ENCODE measurements at places on chromosomes 4 and X. TPM values are rescaled to one million over a fixed set of nuclear protein-coding genes. Genes with fewer than 3 reads are reported as not detected.

C1QTNF7 gene
- not detected for total RNA-seq

GRCh38 chrX:39551762-39552161 is 546.0 kb downstream of the BCOR start:
- DNase-seq, result no peak

- no peak for DNase-seq
Observed at GRCh38 chrX:17820100-17820499, 41.0 kb downstream of the RAI2 start.

DNA sequence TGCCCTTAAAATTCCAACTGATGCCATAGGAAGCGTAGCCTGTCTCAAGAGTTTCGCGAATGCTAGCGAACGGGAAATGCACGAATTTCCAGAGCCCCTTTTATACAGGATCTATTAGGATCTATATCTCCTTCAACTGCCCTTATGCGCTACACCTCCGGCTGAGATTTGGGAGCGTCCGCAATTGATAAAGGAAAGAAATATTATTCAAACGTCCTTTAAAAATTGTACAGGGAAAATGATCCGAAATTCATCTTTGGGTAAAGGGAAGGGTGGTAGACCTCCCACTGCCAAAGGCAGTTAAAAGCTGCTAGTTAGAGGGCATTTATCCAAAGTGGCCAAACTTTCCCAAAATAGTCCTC is 609 bp downstream of the NR3C2 start:
- DNase-seq, result no peak

NKX3-2 gene
- total RNA-seq, result not detected

EDA gene
- 0.53 TPM for total RNA-seq

GRCh38 chr4:57163530-57164459 is 53.6 kb upstream of the IGFBP7 start:
- peak; percentile 80 for DNase-seq

GRCh38 chr4:170853422-170854021 is 763.8 kb upstream of the AADAT start:
- peak; percentile 32 for DNase-seq

SPACA5 gene
- total RNA-seq, result not detected

GRCh38 chr4:184439856-184440594 is 34.3 kb downstream of the IRF2 start:
- no peak for DNase-seq

CLCN5 gene
- total RNA-seq, result 4.0 TPM

DNA sequence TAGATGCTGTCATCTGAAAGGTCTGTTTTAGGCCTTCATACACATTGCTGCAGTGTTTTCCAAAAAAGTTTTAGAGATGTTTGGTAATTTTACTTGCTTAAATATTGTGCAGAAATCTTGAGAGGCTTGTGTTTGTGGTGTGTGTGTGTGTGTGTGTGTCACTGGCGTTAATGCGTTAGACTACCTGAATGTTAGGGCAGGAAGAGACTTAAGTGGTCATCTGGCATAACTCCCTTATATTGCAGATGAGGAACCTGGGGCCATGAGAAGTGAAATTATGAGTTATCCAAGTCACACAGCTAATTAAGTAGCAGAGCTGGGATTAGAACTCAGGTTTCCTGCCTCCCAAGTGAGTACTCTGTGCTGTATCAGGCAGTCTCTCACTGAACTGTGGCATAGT is 1.4 kb downstream of the LSM6 start:
- DNase-seq, result no peak

- peak; percentile 80 for DNase-seq
Observed at GRCh38 chr4:69760455-69760854, at the start of gene SULT1B1. TSS of gene SULT1B1 (minus strand) at chr4:69760620. CDS start at chr4:69755217, 5,403 bp downstream.

CXorf49 gene
- total RNA-seq, result not detected

LIN54 gene
- total RNA-seq, result 42.1 TPM

GRCh38 chr4:179417357-179417756 is 1975.1 kb upstream of the AGA start:
- DNase-seq, result no peak

DNA sequence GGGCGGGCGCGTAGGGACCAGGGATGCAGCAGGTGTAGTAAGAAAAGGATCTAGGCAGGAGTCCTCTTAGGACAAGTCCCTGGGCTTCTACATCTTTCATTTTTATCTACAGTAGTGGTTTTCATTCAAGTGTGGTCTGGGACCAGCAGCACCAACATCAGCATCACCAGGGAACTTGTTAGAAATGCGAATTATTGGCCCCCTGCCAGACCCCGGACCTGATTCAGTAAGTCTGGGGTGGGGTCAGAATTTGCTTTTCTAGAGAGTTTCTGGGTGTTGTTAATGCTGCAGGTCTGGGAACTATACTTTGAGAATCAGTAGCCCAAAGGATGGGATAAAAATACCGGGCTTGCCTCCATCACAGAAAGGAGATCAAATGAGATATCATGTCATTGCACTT is 1.3 kb upstream of the PCYT1B start:
- DNase-seq, result no peak

DNA sequence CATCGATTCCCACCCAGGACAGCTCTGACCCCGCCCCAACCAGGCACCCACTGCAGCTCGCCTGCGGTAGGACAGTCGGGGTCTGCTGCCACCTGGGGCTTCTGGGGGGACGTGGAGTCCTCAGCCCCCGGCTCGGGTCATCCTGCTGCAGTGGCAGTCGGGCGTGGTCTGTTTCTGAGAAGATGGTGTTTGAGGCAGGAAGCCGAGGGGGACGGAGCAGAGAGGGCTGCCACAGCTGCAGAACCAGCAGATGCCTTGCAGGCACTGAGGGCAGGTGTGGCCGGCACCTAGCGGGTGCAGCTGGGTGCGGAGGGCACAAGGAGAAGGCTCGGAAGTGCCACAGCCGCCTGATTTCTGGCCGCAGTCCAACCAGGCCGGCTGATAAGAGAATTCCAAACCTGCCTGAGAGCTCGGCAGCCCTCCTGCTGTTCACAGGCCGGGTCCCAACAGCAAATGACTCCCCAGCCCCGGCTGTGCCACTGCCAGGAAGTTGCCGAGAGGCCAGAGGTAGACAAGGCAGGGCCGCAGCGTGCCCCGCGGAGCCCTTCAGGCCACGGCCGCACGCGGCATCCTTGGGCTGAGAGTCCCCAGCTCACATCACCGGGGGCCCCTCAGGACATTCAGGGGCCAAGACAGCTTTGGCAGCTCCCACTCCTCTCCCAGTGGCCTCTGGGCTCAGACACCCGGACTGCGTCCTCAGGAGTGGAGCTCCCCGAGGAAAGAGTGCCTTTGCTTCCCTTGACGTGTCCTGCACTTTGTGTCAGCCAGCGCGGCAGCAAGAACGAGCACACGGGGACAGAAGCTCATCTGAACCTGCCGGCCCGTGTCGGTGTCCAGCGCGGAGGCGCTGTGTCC is 9.4 kb upstream of the CPLX1 start:
- DNase-seq, result no peak

- DNase-seq, result no peak
Observed at GRCh38 chr4:11439836-11440235, 11.1 kb upstream of the HS3ST1 start.

GRCh38 chr4:1660948-1661677 is 23.0 kb downstream of the FAM53A start:
- DNase-seq, result no peak

- DNase-seq, result no peak
Observed at GRCh38 chr4:7726665-7727413, 212.8 kb downstream of the AFAP1 start.

GRCh38 chr4:10526429-10527222 is 69.4 kb upstream of the ZNF518B start:
- DNase-seq, result no peak

GRCh38 chr4:86452924-86453531 is 93.2 kb upstream of the MAPK10 start:
- no peak for DNase-seq

SH3RF1 gene
- 0.08 TPM for total RNA-seq

GRCh38 chr4:149518471-149518870 is 297.2 kb downstream of the IQCM start:
- DNase-seq, result no peak

DNA sequence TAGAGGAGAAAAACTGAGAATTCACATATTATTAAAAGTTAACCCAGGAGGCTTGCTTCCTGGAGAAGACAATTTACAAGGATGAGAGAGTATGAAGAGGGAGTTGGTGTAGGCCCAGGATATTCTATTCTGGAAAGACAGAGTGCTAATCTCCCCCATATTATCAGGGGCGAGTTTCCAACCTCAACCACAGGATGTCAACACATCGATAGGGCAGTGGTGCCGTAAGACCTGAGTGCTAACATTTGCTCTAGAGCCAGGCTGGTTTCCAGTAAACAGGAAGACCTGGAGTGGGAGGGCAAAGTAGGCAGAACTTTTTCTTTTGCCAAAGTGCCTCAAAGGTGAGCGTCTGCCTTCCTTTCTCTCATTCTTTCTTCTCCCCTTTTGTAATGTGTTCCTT is 2.8 kb upstream of the AWAT1 start:
- no peak for DNase-seq

GRCh38 chr4:67746797-67747495 is 7.2 kb downstream of the GNRHR start:
- no peak for DNase-seq

- no peak for DNase-seq
Observed at GRCh38 chr4:181761156-181761555, 482.0 kb upstream of the TENM3 start.

EBP gene
- total RNA-seq, result 344 TPM

DNA sequence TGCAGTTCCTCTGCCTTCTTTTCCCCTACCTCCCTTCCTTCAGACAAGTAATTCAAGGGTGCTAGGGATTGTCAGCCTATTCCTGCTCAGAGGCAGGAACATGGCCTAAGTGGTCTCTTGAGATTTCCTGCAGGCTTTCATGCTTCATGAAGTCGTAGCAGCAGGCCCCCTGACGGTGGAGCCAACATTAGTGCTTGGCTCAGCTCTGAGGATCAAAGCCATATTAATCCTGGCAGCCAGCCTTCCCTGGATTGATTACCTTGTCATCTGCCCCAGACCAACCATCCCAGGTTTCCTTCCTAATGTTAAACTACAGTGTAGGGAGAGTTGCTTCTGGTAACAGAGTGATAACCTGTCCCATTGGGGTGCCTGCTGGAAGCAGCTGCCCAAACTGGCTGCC is 84.1 kb downstream of the SLC16A2 start:
- no peak for DNase-seq

DNA sequence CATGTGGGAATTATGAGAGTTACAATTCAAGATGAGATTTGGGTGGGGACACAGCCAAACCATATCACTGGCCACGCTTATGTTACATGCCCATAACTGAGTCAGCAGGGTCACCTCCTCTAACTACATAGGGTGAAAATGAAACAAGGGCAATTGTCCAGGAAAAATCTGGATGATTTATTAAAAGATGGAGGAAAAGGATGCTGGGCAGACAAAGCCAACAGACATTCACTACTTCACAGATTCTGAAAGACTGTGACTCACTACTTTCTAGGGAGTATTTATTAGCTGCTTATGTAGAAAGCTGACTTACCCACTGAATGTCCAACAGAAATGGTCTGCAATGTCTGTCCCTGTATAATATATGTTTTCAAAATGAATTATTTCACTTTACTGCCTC is 72.4 kb downstream of the APBB2 start:
- no peak for DNase-seq

CRMP1 gene
- not detected for total RNA-seq

GRCh38 chr4:63578383-63578782 is 830.9 kb downstream of the TECRL start:
- DNase-seq, result no peak

SYTL5 gene
- not detected for total RNA-seq

DNA sequence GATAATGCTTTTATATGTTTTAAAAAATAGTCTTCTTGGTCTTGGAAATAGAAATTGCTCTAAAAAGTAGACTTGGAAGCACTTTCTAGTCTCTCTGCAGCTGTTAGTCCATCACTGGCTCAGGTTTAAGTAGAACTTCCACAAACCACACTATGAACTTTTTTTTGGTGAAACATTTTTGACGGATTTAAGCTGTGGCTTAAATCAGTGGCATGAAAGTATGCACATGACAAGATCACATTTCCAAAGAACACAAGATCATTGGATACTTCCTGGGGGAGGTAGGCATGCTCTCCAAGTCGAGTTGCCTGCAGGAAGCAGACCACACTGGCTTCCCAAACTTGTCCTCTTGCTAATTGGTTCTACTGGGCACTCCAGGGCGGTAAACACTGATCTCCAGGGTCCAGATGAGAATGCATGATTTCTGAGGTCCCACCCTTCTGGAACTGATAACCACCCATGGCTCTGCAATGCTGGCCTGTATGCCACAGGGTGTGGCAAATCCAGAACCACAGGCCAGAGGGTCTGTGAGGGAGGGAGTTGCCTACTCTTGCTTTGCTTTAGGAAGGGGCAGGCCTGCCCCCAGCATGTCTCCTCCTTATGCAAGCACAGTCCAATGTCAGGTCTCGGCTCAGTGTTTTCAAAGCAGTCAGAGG is 331.9 kb upstream of the SFRP2 start:
- no peak for DNase-seq

TEX11 gene
- total RNA-seq, result not detected

- no peak for DNase-seq
Observed at GRCh38 chr4:101172369-101172768, 175.0 kb downstream of the PPP3CA start.

RNF128 gene
- total RNA-seq, result not detected

DNA sequence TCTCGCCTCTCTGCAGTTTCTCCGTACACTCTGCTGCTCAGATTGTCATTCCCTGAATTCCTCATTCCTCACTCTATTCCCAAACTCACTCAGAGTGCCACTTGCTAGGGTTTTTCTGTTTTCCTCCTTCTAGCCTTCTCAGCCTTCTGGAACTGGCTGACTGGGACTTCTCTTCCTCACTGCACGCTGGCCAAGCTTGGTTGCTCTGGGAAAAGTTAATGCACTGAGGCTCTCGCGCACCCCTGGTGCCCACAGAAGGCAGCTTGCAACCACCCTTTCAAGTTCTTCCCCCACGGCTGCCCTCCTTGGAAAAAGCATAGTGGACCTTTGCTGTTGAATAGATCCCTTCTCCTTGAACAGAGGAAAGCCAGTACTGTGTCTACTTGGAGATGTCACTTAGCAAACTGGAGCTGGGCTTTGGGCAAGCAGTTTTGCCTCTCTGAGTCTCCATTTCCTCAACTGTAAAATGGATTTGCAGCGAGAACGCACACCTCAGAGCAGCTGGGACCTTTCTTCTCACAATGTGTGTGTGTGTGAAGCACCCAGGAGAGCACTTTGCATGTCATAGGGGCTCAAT is 6.0 kb upstream of the CCKAR start:
- no peak for DNase-seq

GRCh38 chr4:3251691-3252479 is 2.9 kb downstream of the MSANTD1 start:
- no peak for DNase-seq

F8A1 gene
- total RNA-seq, result 54.4 TPM

DNA sequence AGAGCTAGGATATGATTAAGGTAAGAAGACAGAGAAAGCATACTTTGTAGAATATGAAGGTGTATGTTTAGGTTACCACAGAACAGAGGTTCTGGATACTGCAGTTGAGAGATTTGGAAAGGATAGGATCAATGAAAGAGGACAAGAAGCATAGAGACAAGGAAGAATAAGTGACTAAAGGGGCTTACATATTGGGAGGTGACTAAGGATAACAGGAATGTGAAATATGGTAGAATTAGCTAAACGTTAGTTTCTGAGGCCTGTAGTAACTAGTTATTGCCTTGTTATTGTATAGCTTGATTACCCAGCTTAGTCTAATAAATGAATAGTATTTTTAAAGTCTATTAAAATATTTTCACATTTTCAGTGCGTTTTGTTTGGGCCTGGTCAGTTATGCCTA is 38.2 kb downstream of the CENPI start:
- DNase-seq, result no peak

PLAC8 gene
- total RNA-seq, result 198 TPM

KIF4A gene
- 44.3 TPM for total RNA-seq

All from activated CD8-positive, alpha-beta T cell treated with anti-CD3 and anti-CD28 coated beads, Interleukin-2, amount 10 ng/mL, durations not matched to agents 7 days and 5 days (primary cell).